ENCODE measurements at places on chromosomes 3 and 15. TPM values are rescaled to one million over a fixed set of nuclear protein-coding genes. Genes with fewer than 3 reads are reported as not detected.

Gene MNS1
- 2.5 TPM for total RNA-seq

Gene TTC14
- total RNA-seq, result 79.9 TPM

Gene LIPH
- 0.18 TPM for total RNA-seq

Gene CIDEC
- not detected for total RNA-seq

Gene TNFAIP8L3
- total RNA-seq, result 0.75 TPM

Gene RPL39L
- total RNA-seq, result 14.5 TPM

Gene WDR53
- 12.3 TPM for total RNA-seq

DNA sequence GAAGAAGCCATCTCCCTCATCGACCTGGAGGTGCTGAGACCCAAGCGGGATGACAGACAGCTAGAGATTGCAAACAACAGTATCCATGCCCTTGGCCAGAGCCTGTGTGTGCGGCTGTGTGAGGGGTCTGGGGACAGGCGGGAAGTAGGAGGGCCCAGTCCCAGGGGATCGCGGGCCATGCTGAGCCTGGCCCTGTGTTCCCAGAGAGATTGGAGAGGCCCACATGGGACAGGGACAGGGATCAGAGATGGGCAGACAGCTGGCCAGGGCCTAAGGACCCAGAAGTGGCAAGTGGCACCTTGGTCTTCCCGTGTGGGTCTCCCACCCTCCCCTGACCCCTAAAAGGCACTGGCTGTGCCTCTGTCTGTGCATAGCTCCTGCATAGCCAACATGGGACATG is 10.9 kb upstream of the RHO start:
- no peak for DNase-seq

DNA sequence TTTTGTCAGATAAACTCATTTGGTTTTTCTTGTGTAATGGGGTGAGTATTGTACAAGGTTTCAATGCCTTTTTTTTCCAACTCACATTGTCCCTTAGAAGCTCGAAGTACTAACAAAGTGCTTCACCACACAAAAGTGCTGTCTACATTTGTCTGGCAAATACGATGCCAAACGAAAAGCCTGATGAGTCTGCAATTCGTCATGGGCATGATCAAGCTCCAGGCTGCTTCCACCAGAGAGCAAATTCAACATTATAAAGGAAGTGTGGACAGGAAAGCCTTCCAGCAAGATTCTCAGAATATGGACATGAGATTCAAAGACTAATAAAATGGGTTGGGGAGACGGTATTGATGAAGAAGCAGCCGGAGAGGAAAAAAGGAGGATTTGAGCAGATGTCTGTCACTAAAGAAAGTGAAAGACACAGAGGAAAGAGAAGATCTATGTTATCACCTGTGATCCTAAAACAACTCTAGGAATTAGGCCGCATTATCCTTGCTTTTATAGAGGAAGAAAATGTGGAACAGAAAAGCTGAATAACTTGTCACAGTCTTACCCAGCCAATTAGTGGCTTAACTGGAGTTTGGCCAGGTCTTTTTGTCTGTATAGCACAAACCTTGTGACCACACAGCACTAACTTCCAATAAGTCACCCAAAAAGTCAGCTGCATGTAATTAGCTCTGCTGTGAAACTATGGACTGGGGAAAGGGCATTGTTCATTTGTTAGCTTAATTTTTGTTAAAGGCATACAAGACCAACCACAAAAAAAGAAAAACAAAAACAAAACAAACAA is 494.8 kb downstream of the FHIT start:
- no peak for DNase-seq

- peak; percentile 86 for DNase-seq
Measured at GRCh38 chr3:4303187-4304123, at the start of gene SETMAR. Gene SETMAR (plus strand): TSS chr3:4303369. CDS start chr3:4303371, 2 bp downstream.

DNA sequence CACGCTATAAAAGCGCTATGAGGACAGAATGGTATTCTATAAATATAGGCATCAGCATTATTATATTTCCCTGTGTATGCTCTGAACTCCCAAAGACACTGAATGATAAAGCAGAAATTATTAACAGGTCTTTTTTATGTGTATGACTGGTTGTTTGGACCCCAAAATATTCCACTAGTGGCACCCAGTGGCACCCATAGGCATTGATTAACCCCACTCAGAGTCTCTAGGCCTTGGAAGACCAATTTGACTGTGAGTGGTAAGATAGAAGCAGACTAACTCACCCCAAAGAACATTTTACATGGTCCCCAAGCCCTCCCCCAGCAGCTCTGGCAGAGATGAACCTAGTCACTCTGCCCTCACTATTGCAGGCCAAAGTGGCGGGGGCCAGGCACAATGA is 45.4 kb upstream of the UBE2E1 start:
- DNase-seq, result no peak

GRCh38 chr3:172848910-172849309 is 98.4 kb downstream of the ECT2 start:
- no peak for DNase-seq

GRCh38 chr15:67067930-67068551 is 2.6 kb downstream of the SMAD3 start:
- DNase-seq, result no peak

- no peak for DNase-seq
Measured at GRCh38 chr15:86690566-86690965, 610.9 kb downstream of the AGBL1 start.

- no peak for DNase-seq
Measured at GRCh38 chr15:51754267-51754666, 2.9 kb downstream of the TMOD2 start.

DNA sequence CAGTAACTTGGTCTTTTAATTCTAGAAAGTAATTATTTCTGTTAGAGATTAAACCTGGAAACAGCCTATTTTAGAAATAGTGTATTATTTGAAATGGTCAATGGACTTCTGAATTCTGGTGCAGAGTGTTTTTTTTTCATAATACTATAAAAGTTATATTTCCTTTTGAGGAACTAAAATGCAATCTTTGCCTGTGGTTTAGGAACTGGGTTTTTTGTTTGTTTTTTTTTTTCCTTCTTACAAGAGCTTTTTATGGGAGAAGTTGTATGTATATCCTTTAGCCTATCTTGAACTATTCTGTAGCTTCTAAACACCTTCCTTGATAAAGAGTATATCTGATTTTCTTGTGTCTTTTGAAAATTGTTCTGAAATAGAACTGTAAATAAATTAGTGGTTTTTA is 88.3 kb downstream of the ARIH1 start:
- no peak for DNase-seq

DNA sequence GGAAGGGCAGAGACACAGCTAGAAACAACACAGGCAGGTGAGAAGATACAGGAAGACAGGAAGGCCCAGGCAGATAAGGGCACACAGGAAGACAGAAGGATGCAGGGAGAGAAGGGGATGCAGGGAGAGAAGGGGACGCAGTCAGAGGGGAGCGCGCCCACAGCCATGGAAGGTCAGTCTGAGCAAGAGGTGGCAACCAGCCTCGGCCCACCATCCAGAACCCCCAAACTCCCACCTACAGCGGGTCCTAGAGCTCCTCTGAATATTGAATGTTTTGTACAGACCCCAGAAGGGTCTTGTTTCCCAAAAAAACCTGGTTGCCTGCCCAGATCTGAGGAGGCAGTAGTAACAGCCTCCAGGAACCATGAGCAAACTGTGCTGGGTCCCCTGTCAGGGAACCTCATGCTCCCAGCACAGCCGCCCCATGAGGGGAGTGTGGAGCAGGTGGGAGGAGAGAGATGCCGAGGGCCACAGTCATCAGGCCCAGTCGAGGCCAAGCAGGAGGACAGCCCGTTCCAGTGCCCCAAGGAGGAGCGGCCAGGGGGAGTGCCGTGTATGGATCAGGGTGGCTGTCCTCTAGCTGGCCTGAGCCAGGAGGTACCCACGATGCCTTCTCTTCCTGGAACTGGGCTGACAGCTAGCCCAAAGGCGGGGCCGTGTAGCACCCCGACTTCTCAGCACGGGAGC is 27.6 kb upstream of the SLC28A1 start:
- no peak for DNase-seq

GRCh38 chr15:73857193-73857920 is 16.0 kb upstream of the TBC1D21 start:
- DNase-seq, result no peak

- no peak for DNase-seq
Measured at GRCh38 chr3:78569804-78570203, 1198.0 kb downstream of the ROBO1 start.

DNA sequence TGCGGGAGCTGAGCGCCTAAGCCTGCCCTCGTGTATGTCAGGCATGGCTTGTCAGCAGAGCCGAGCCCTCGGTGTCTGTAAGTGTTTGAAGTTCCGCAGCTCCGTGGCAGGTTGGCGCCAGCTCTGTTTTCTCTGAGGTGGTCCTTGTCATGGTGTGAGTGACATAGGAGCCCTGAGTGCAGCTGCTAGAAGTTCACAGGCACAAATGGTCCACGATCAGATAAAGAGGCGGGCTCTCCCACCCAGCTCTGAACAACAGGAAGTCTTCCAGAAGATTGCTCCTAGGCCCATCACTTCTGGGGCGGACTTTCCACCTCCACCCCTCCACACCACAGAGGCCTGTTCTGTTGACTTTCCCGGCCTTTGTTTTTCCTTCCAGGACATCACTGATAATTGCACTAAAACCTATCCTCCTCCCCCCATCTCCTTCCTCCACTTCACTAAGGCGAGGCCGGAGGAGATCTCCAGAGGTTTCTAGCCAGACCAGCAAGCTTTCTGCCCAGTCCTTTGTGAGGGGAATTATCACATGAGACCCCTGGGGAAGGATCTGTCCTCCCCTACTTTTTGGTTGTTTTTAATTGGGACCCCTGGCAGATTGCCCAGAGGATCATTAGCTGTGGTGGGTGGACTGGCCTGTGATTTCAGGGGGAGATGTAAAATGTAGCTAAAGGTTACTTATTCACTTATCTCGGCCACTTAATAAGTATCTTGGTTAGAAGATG is 19.9 kb downstream of the ITPR1 start:
- DNase-seq, result no peak

GRCh38 chr3:59750391-59750790 is 700.6 kb upstream of the CFAP20DC start:
- no peak for DNase-seq

- DNase-seq, result peak; percentile 17
Measured at GRCh38 chr3:160885791-160886286, 129.8 kb downstream of the PPM1L start.

- no peak for DNase-seq
Measured at GRCh38 chr3:3134750-3135448, 8.2 kb downstream of the TRNT1 start.

DNA sequence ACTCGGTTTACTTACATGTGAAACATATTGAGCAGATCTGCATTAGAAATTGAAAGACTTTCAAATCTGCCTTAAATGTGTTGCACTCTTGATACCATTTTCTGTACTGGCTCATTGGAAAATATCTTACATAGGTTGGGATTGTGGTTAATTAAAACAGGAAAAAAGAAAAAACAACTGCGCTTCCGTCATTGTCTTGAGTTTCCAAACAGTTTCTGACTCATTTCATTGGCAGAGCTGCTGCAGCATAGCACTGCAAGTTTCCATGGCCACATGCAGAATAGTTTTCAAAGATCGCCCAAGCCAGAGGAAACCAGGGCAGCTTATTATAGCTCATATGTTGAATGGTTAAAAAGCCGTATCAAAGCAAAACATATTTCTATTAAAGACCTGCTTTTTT is 446.6 kb upstream of the BCHE start:
- DNase-seq, result no peak

DNA sequence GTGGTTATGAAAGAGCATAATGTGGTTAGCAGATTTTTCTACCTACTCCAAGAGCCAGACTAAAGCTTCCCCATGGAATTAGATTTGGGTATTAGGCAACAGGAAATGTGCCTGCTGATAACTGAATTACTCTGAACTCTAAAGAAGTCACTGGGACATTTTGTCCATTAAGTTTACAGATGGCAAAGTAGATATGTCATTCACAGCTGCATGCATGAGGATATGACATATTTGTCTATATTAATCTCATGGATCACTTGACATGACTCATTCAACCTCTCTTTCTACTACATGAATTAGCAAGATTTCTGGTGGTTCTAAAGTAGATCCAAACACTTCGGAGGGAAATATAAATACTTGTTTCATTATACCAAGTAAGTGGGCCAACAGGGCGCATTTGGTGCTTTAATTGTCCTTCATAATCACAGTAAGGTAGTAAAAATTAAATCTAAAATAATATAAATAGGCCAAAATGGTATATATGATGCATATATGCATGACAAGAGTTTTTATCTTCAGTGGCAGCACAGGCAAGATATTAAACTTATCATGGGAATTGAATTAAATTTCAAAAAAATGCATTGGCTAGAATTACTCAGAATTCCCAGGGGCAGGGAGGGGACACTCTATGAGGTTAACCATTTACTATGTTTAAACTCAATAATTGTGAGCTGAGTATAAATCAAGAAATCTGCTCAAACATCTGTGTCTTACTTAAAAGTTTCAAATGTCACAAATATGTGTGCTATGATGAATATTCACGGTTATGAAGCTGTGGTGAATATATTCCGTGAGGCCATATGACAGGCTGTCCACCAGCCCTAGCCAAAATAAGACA is 365.3 kb upstream of the KCNMB2 start:
- no peak for DNase-seq

DNA sequence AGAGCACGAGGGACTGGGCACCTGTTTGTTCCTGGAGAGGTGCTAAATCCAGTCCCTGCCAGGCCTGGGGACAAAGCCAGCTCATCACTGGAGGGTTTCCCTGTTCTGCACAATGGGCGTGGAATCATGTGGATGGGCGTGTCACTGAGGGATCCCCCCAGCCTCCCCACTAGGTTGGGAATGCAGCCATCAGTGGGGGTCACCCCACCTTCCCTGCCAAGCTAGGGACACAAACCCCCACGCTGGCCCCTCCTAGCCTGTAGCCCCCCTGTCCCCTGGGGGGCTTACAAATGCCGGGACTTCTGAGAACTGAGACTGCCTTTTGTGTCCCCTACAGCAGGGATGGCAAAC is 61.9 kb downstream of the NSMCE3 start:
- DNase-seq, result no peak

DNA sequence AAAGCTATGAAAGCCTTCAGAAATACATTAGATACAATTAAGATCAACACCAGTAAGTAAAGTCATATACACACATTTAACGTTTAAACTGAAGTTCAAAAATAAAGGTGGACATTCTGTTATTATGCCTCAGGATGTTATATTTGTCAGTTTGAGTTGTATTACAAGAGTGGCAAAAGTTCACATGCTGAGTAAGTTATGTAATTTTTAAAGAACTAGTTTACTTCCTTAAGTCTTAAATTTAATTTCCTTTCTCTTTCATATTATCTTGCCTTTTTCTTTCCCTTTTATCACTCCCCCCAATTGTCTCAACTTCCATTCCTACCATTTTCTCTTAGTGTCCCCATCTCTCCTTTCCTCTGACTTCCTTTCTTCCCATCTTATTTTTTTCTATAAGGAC is 4.9 kb upstream of the GPR87 start:
- DNase-seq, result no peak

GRCh38 chr15:69857686-69858391 is 239.9 kb downstream of the TLE3 start:
- no peak for DNase-seq

- DNase-seq, result no peak
Measured at GRCh38 chr15:90044916-90045371, 43.8 kb downstream of the ZNF710 start.
